Progenitor cell of endocrine pancreas (in vitro differentiated cells): ENCODE measurements at places on chromosomes 1 and 21. TPM values are rescaled to one million over a fixed set of nuclear protein-coding genes. Genes with fewer than 3 reads are reported as not detected.

- DNase-seq: no peak
Measured at GRCh38 chr1:110490791-110491451, 28.1 kb downstream of the KCNA10 start.

DNA sequence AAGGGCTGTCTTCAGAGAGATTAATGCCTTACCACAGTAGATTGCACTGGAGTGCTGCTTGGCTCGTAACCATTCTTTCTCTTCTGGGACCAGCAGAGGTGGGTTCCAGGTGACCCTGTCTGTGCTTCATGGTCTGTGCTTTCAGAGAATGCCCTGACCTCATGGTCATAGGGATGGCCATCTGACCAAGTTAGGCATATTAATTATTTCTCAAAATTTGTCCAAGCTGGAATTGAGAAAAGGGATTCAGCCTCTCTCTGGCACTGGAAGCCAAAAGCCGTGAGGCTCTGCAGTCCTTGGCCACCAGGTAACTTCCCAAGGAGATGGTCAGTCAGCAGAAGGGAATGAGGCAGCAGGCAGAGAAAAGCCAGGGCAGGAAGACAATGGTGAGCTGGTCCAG is 37.2 kb upstream of the TSPAN2 start:
- DNase-seq: no peak

Gene GUCA2B
- 0.89 and 1.3 TPM in 2 replicates for total RNA-seq

DNA sequence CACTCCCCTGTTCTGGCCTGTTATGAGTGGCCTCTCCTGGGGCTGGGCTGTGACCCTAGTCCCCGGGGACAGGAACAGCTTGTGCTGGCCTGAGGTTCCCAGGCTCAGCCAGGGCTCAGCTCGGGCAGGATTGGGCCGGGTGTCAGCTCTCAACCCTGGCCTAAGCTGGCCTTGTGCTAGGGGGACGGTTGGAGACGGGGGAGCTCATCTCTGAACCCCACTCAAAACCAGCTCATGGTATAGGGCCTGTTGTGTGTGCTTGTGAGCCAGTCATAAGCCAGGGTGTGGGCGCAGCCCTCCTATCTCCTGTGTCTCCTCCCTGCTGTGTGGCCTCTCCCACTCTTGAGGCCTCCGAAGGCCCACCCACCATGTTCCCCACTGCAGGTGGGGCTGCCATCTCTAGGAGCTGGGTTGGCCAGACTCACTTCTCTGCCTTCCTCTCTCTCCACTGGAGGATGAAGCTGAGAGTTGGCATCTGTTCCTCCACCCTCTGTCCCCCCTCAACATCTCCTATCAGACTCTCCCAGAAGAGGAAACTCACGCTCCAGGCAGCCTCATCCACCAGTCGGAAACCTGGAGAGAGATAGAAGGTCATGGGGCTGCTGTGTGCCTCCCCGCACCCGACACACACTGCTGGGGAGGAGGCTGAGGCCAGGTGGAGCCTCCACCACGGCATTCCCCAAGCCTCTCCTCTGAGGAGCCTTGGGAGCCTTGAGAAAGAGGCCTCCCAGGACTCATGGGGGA is 1.4 kb downstream of the PEAR1 start:
- no peak for DNase-seq

DNA sequence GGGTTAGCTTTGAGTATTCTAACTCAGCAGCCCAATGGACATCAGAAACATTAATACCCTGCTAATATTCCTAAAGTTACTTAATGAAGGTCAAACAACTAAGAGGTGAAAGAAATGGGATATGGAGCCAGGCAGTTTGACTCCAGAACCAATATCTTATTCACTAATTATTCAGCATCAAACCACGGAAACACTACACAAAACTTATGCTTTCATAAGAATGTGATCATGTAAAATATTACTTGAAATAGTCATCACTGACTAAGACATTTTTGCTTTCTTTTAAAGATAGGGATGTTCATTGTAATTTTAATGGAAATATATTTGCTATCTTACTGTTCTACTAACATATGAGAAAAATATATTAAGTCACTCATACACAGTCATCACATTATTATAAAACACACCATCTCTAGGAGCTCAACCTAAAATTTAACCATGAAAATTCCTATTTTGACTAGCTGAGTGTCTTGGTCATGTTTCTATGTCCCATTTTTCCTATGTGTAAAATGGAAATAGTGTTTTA is 240.9 kb downstream of the KCTD3 start:
- DNase-seq: no peak

DNA sequence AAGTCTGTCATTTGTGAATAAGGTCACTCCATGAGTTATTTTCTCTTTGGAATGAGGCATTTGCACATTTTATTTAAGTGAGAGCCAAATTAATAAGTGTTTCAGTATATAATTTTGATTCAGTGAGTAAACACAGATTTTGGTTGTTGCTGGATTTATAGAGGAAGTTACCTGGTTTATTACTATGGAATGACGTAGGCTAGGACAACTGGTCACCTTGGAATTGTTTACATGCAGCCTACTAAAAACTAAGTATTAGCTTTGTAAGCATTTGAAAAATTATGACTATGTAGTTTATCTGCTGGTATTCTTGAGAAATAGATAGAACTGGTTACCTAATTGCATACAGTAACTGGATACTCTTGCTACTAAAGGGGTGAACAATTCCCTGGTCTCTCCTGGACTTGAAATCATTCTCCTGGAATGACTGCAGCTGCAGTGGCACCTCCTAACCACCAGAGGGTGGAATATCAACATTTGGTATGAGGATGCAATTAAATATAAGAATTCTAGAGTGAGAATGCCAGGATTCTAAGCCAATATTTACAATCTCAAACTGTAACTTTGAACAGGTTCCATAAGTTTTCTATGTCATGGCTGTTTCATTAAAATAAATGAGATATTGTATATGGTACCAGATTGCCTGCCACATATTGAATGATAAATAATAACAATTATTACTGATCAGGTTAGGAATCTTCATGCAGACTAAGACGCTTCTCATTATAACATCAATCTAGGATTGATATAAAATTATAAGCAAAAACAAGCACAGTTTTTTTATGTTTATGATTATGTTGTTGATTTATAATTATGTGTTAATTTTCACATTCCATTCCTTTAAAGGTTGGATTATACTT is 3.5 kb upstream of the KRTAP27-1 start:
- peak; percentile 34 for DNase-seq
